ENCODE measurements at places on chromosomes 3 and 15. TPM values are rescaled to one million over a fixed set of nuclear protein-coding genes. Genes with fewer than 3 reads are reported as not detected.
A peak's percentile ranks its signal among the peaks of the same experiment; 100 is the strongest.

The GATM gene
- polyA plus RNA-seq, result 1.2 TPM

The FGF12 gene
- polyA plus RNA-seq, result not detected

The TEX55 gene
- not detected for polyA plus RNA-seq

The GRIP2 gene
- polyA plus RNA-seq, result not detected

DNA sequence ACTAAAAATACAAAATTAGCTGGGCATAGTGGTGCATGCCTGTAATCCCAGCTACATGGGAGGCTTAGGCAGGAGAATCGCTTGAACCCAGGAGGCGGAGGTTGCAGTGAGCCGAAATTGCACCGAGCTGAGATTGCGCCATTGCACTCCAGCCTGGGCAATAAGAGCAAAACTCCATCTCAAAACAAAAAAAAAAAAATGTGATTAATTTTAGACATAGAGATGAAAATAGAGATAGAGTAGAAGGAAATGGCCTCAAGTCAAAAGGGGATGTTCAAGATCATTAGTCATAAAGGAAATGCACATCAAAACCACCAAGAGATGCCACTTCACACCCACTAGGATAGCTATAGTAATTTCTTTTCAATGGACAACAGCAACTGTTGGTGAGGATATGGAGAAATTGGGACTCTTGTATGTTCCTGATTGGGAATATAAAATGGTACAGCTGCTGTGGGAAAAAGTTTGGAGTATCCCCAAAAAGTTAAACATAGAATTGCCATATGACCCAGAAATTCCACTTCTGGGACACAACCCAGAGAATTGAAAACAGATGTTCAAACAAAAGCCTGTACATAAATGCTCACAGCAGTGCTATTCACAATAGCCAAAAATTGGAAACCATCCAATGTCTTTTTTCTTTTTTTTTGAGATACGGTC lies 55.4 kb downstream of the ABHD2 start:
- H3K36me3 ChIP-seq, result peaks cover 4% of the 10 kb centered on the region
- peak overlapping the region; percentile 65 for H3K4me3 ChIP-seq
- H3K27ac ChIP-seq, result peak overlapping the region; percentile 92
- H3K4me1 ChIP-seq, result peaks cover 68% of the 10 kb centered on the region
- DNase-seq, result peak; percentile 64

DNA sequence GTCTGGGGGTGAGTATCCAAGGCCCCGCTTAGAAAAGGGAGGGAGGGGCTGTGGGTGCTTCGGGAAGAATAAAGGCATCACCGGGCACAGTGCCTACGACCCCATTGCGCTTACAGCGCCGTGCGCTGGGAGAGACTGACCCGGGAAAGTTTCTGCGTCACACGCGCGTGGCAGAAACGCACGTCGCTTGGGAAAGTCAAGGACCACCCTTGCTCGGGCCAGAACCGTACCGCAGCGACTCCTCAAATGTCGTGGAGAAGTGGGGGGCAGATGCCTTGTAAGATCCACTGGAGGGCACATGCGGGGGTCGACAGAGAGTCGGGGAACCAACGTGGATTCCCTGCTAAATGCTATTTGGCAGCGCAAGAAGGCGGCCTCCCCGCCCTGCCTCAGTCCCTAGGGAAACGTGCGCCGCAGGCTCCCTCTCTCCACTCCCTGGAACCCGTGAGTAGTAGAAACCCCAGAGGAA lies 2.4 kb downstream of the ADAMTS9 start:
- H3K4me1 ChIP-seq, result no peaks in the 10 kb centered on the region
- no peak for DNase-seq
- H3K27me3 ChIP-seq, result peaks cover 10% of the 10 kb centered on the region
- H3K36me3 ChIP-seq, result no peaks in the 10 kb centered on the region
- H3K4me3 ChIP-seq, result no peak overlapping the region

- no peaks in the 10 kb centered on the region for H3K36me3 ChIP-seq
- no peak for DNase-seq
- no peaks in the 10 kb centered on the region for H3K4me1 ChIP-seq
- H3K27ac ChIP-seq, result no peak overlapping the region
- H3K4me3 ChIP-seq, result no peak overlapping the region
Observed at GRCh38 chr3:123048480-123049237, 18.2 kb upstream of the PDIA5 start.

DNA sequence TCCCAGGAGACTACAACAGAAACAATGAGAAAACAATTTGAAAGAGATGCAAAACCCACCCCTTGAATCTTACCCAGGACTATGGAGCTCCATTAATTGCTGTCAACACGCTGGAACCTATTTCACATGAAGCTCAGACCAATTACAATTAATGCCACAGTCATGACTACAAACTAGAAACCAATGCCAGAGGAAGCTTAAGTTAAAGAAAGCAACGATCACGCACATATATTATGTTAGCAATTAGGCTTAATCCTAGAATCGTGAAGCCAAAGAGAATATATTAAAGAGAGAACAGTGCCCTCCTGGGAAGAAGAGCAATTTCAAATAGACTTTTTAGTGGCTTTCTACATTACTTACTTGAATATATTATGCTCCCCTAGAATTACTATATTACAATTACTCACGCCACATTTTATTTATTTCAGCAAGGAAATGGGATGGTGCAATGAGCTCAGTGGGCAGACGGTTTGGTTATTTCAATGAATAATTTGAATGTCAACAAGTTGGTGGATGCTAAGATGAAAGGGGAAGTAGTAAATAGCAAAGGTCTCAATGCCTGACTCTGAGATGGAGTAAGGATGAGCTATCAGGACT lies 125.5 kb downstream of the GREM1 start:
- H3K27me3 ChIP-seq, result peaks cover 5% of the 10 kb centered on the region

DNA sequence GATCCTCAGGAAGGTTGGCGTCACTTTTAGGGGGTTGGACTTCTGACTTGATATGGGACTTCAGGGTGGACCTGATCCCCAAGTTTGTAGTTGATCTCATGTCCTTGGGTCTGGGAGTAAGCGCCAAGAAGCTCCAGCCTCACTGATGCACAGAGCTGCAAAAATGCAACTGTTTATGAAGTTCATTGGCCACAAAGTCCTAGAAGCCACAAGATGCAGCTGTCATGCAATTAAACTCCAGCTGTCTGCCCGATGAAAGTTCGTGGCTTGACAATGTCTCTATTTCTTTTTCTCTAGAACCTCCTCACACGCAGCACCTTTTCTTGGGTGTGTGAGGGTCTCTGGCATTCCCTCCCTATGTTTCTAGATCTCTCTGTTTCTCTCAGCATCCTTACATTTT lies 9.2 kb upstream of the ACAN start:
- H3K4me3 ChIP-seq, result no peak overlapping the region
- peaks cover 8% of the 10 kb centered on the region for H3K27me3 ChIP-seq
- no peaks in the 10 kb centered on the region for H3K36me3 ChIP-seq
- H3K4me1 ChIP-seq, result no peaks in the 10 kb centered on the region

GRCh38 chr15:32979710-32980109 lies 214.8 kb downstream of the FMN1 start:
- H3K27ac ChIP-seq, result no peak overlapping the region
- H3K4me1 ChIP-seq, result peaks cover 5% of the 10 kb centered on the region

DNA sequence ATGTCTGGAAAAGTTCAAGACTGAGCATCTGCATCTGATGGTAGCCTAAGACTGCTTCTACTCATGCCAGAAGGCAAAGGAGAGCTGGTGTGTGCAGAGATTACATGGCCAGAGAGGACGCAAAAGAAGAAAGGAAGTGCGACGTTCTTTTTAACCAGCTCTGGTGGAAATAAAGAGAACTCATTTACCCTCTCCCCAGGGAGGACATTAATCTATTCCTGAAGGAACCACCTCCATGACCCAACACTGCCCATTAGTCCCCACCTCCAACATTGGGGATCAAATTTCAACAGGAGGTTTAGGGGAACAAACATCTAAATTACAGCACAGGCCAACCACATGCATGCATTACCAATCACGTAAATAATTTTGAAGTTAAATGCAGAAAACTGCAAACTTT lies 1.5 kb upstream of the NCK1 start:
- peaks cover 24% of the 10 kb centered on the region for H3K36me3 ChIP-seq
- peaks cover 13% of the 10 kb centered on the region for H3K27me3 ChIP-seq
- peak overlapping the region; percentile 98 for H3K27ac ChIP-seq
- H3K4me1 ChIP-seq, result peaks cover 39% of the 10 kb centered on the region

DNA sequence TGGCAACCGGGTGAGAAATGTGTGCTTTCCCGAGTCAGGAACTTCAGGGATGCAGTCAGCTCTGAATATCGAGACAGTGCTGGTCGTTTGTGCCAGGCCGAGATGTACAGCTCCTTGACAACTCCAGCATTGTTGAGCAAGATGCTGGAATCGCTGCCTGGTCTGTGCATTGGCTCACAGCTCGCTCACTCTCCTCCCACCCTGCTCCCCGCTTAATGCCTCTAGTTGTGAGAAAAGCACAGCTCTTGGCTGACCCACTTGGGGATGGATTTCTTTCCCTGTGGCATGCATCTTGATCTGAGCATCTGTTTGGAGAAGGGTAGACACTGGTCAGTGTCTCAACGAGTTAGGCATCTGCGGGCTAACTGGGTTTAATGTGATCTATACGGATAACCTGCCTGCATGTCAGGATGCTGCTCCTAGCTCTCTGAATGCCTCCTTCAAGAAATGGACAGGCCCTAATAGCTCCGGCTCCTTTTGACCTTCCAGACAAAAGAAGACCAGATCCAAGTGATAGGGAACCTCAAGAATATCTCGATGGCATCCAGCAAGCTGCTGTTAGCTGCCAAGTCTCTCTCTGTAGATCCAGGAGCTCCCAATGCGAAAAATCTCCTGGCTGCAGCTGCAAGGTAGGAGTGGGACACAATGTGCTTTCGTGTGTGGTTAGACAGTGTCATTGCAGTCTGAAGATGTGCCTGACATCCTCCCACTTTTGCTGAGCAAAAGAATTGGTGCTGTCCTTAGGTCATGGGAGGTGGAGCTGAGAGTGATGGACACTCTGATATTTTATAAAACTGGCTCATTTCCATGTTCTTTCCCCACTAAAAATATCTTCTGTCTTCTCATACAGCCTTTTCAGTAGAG lies 302.2 kb upstream of the TPM1 start:
- H3K4me1 ChIP-seq, result peaks cover 9% of the 10 kb centered on the region
- H3K27ac ChIP-seq, result no peak overlapping the region
- DNase-seq, result no peak
- H3K4me3 ChIP-seq, result no peak overlapping the region

- no peak overlapping the region for H3K4me3 ChIP-seq
- H3K27ac ChIP-seq, result no peak overlapping the region
- H3K4me1 ChIP-seq, result no peaks in the 10 kb centered on the region
- H3K36me3 ChIP-seq, result no peaks in the 10 kb centered on the region
- peak; percentile 32 for DNase-seq
Observed at GRCh38 chr3:25856902-25857518, 67.1 kb downstream of the OXSM start.

GRCh38 chr3:112676659-112677234 lies 35.8 kb upstream of the CCDC80 start:
- H3K27me3 ChIP-seq, result peaks cover 13% of the 10 kb centered on the region
- peak; percentile 66 for DNase-seq
- peak overlapping the region; percentile 60 for H3K27ac ChIP-seq
- H3K4me1 ChIP-seq, result peaks cover 63% of the 10 kb centered on the region
- peak overlapping the region; percentile 66 for H3K4me3 ChIP-seq

DNA sequence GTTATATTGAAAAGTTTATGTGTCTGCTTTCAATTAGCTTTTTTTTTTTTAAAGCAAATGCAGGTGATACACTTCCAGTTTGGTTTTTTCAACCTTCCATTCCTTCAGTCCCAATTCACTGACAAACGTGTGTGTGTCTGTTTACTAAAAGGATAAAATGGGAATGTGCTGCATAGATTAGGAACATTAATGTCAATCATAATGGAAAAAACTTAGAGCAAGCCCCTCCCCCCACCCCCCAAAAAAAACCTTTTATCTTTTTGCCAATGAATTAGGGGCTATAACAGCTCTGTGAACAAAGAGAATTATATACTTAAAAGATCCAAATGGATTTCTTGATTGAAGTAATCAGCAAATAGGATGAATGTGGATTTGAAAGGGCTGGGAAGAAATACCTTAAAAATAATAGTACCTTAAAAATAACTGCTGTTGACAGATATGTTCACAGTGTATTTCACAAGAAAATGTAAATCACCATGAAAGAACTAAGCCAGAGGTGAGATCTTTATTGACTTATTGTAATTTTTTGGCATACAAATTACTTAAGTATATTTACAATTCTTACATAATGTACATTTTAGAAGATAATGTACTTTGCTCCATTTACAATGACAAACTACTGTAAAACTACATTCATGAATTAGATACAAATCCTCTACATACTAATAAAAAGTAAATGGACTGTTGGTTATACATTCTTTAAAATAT lies 3.5 kb upstream of the XXYLT1 start:
- no peak overlapping the region for H3K27ac ChIP-seq
- H3K4me3 ChIP-seq, result no peak overlapping the region
- DNase-seq, result no peak
- H3K36me3 ChIP-seq, result no peaks in the 10 kb centered on the region
- peaks cover 2% of the 10 kb centered on the region for H3K27me3 ChIP-seq

DNA sequence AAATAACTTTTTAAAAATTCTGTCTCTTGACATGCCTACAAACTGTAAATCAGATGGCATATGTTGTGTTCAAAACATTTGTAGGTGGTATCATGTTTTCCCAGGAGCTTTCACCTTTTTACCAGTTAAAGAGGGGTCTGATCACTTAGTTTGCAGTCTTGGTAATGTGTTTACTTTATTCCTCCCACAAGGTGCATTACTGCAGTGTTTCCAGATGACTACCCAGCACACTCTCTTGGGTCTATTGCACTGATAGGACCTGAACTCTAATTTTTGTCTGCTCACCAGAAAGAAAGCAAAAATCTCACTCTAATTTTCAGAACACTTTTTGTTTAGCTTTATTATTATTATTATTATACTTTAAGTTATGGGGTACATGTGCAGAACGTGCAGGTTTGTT lies 734.1 kb downstream of the GBE1 start:
- H3K27me3 ChIP-seq, result no peaks in the 10 kb centered on the region
- H3K4me3 ChIP-seq, result no peak overlapping the region

GRCh38 chr3:197398286-197398878 lies 100.0 kb upstream of the DLG1 start:
- H3K27me3 ChIP-seq, result no peaks in the 10 kb centered on the region
- no peak overlapping the region for H3K27ac ChIP-seq
- no peak overlapping the region for H3K4me3 ChIP-seq
- no peaks in the 10 kb centered on the region for H3K4me1 ChIP-seq

GRCh38 chr15:65533057-65533756 lies 2.9 kb downstream of the HACD3 start:
- H3K27ac ChIP-seq, result no peak overlapping the region
- H3K4me3 ChIP-seq, result no peak overlapping the region
- DNase-seq, result no peak
- H3K36me3 ChIP-seq, result no peaks in the 10 kb centered on the region
- H3K4me1 ChIP-seq, result peaks cover 13% of the 10 kb centered on the region

- H3K27me3 ChIP-seq, result peaks cover 4% of the 10 kb centered on the region
- no peak overlapping the region for H3K4me3 ChIP-seq
- H3K36me3 ChIP-seq, result no peaks in the 10 kb centered on the region
Observed at GRCh38 chr15:35320158-35320780, 225.7 kb downstream of the DPH6 start.

- no peaks in the 10 kb centered on the region for H3K36me3 ChIP-seq
- no peaks in the 10 kb centered on the region for H3K4me1 ChIP-seq
- no peak overlapping the region for H3K27ac ChIP-seq
Observed at GRCh38 chr15:35973029-35973428, 427.1 kb upstream of the DPH6 start.

GRCh38 chr3:98972155-98972554 lies 70.7 kb upstream of the DCBLD2 start:
- H3K4me1 ChIP-seq, result no peaks in the 10 kb centered on the region
- H3K36me3 ChIP-seq, result no peaks in the 10 kb centered on the region
- H3K4me3 ChIP-seq, result no peak overlapping the region
- DNase-seq, result no peak
- no peaks in the 10 kb centered on the region for H3K27me3 ChIP-seq
